AML-193 (cell line): ENCODE measurements at places on chromosomes 1 and 21.

DNA sequence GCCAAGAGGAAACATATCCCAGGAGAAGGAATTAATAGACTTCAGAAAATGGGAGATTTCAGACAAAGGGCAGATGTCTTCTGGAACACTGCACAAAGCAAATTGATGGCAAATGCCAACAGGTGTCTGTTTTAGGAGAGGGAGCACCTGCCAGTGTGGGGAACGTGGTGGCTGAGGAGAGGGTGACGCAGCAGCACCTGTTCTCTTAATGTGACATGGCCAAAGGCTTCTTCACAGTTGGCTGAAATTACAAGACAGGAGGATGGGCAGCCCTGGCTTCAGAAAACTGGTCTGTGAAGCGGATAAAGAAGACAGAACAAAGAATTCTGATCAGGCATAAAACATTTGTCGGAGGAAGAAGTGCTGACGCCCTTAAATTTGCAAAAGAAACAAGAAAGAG lies 178.7 kb upstream of the RUNX1 start:
- DNase-seq: no peak

- DNase-seq: peak; percentile 28
Observed at GRCh38 chr21:34890724-34891612, 158.1 kb downstream of the RUNX1 start.

GRCh38 chr1:149887456-149888246 lies 11.7 kb upstream of the BOLA1 start:
- peak; percentile 97 for DNase-seq

- no peak for DNase-seq
Observed at GRCh38 chr1:202367271-202367670, 18.8 kb downstream of the PPP1R12B start.

DNA sequence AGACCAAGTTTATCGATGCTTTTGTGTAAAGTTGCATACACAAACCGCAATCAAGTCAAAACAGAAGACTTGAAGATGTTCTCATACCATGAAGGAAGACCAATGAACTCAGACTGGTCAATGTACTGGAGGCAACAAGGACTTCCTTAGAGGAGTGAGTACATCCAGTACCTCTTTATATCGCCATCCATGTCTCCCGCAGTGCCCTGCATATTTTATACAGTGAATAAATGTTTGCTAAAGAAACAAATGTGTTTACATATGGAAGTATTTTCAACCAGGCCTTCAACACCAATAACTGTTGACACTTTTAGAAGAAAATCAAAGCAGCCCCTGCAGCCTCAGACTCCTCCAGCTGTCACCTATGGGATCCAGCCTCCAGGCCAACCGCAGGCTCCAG lies 125.6 kb downstream of the SMYD3 start:
- DNase-seq: no peak
